ENCODE measurements at places on chromosomes 1 and 21.

GRCh38 chr1:50705699-50706098 lies 254.4 kb downstream of the FAF1 start:
- no peak for DNase-seq

DNA sequence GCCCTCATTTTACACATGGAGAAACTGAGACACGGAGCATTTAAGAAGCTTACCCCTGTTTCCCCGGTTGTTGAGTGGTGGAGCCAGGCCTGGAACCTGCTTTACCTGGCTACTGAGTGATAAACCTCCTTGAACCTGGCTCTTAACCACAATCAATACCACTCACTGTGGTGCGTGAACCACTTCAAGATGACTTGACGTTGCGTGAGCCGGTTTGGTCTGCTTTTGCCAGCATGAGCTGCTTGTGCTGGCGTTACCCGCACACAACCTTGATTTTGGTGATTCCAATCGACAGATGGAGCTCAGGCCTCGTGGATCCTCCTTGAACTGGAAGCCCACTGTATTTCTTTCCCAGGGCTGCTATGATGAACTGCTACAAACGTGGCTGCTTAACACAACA lies 6.1 kb upstream of the TINAGL1 start:
- DNase-seq, result no peak

GRCh38 chr21:20404915-20405314 lies 593.3 kb upstream of the NCAM2 start:
- DNase-seq, result no peak

DNA sequence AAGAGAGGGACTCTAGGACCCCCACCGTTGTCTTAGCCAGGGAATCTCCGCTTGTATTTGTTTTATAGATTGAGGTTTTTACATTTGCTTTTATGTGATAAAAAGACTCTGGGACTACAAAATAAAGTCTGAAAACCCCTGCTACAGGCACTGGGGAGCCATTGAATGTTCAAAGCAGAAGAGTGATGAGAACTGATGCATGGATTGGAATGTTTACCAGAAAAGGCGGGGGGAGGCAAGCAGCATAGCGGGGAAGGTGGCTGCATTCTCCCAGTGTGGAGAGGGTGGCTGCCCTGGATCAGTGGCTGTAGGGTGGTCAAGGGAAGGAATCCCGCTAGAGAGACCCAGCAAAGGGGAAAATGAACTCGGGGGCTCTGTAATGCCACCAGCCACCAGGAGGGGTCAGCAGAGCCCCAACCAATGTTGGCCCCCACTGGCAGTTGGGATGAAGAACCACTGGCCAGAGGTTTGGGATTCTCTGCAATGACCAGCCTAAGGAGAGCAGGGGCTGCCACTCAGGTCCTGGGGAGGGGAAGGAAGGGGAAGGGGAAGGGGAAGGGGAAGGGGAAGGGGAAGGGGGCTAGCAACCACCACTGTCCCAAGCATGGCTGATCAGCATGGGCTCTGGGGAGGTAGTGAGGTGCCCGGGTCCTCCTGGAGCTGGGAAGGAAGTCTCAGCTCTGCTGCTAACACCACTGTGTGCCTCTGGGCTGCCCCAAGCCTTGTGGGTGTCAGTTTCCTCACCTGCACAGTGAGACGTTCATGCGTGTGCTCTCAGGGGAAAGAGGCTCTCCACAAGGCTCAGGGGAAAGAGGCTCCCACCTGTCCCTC lies 19.2 kb upstream of the PEF1 start:
- DNase-seq, result no peak

GRCh38 chr21:44510508-44511218 lies 29.3 kb downstream of the KRTAP10-1 start:
- DNase-seq, result no peak

DNA sequence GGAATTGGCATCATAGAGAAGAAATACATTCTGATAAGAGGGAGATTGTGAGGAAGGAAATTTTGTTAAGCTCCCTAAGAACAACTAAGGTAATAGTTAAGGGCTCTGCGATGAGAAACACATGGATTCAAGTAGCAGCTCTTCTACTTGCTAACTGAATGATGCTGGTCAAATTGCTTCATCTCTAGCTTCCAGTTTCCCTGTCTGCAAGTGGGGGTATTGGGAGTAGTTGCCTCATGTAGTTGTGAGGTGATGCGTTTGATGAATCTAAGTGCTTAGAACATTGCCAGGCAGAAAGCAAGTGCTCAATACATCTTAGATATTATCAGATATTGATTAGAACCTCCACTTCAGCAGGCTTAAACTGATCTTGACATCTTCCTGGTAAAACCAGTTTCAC lies 84.8 kb downstream of the CD58 start:
- no peak for DNase-seq

DNA sequence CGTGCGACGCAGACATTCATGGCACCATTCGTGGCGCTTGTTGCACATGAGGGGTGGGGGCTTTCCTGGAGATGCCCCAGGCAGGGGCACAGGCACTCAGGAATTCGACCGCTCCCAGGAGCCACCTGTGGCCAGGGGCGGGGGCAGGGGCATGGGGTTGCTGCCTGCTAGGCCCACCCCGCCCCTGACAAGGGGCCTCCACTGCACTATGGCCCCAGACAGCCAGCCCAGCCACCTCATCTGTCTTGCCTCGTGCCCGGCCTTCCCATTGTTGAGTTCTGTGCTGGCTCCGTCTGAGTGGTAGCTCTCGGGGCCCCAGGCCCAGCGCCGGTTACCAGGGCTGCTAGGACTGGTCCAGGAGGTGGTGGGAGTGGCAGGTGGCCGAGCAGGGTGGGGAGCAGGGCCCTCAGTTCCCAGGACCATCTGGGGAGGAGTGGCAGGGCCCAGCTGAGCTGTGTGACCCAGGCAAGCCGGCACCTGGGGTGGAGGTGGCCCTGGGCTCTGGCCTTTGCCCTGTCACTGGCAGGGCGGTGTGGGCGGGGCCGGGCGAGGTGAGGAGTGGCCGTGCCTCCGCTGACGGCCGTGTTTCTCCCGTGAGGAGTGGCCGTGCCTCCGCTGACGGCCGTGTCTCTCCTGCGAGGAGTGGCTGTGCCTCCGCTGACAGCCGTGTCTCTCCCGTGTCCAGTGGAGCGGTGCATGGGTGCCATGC lies 1.9 kb downstream of the PLCH2 start:
- DNase-seq, result no peak

DNA sequence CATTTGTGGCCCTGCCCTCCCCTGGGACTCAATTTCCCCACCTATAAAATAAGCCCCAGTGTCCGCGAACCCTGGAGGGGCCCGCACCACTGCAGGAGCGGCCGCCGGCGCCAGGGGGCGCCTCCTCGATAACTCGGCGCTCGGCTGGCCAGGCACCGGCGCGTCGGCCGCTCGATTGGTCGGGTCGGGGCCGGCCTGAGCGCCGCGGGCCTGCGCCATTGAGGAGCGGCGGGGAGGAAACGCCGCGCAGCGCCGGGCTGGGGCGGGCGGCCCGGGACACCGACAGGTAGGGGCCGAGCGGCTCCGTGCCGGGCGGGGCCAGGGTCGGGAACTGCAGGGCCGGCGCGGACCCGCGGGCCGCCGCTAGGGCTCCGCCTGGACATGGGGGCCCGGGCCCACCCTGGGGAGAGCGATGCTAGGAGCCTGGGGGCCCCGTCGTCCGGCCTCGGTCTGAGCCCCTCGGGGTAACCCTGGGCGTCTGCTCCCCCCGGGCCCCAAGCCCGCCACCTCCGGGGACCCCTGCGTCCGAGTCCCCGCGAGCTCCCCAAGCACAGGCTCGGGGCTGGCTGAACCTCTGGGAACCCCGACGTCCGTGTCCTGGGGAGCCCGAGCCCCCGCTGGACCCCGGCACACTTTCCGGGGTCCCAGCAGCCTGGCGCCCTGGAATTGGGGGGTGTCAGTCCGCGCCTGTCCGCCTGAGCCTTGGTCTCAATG lies at the start of gene VPS13D:
Gene VPS13D, plus strand, starts transcription at position 196 of the 714 bp plus-strand sequence. CDS start 4,237 bp downstream, outside the sequence.
- no peak for DNase-seq

DNA sequence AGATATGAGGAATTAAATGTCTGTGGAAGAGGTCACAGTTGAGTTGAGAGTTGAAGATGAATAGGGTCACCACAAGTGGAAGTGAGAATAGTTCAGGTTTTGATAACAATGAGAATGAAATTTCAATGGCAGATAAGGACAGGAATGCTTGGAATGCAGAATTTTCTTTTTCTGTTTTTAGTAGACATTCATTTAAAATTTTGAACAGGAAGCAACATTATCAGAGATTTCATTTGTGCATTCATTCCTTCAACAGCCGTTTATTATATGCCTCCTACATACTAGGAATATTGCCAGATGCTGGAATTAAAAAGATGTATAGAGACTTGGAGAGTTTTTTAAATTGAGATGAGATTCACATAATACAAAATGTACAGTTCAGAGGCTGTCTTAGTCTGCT lies 126.8 kb downstream of the ITSN1 start:
- DNase-seq, result no peak

- DNase-seq, result no peak
Observed at GRCh38 chr1:229887043-229887822, 179.8 kb upstream of the GALNT2 start.

GRCh38 chr1:101241485-101242225 lies 4.8 kb downstream of the S1PR1 start:
- DNase-seq, result no peak

GRCh38 chr1:206094024-206094423 lies 23.2 kb downstream of the AVPR1B start:
- DNase-seq, result no peak

DNA sequence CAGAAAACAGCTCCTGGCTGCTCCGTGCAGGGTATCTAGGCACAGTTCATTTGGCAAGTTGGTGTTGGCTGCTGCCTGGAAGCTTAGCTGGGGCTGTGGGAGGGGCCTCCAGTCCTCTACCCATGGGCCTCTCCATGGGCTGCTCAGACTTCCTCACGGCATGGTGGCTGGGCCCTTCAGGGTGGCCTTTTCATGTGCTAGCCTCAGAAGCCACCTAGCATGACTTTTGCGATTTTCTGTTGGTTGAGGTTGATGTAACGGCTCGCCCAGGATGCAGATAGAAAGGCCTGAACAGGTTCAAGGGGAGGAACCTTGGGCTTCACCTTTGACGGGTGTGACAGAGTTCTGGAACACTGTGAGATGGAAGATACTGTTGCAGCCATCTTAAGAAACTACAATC lies 25.8 kb upstream of the LHX4 start:
- DNase-seq, result no peak

- DNase-seq, result no peak
Observed at GRCh38 chr1:169161496-169162194, 55.2 kb downstream of the ATP1B1 start.

- no peak for DNase-seq
Observed at GRCh38 chr1:170592591-170593111, 60.7 kb downstream of the GORAB start.

GRCh38 chr1:180574031-180574713 lies 15.4 kb downstream of the OVAAL start:
- DNase-seq, result no peak

GRCh38 chr1:192579010-192579738 lies 3.6 kb downstream of the RGS1 start:
- no peak for DNase-seq

- no peak for DNase-seq
Observed at GRCh38 chr1:20405051-20405754, 80.8 kb downstream of the CAMK2N1 start.

- DNase-seq, result no peak
Observed at GRCh38 chr1:89672489-89673183, 39.7 kb downstream of the LRRC8C start.

DNA sequence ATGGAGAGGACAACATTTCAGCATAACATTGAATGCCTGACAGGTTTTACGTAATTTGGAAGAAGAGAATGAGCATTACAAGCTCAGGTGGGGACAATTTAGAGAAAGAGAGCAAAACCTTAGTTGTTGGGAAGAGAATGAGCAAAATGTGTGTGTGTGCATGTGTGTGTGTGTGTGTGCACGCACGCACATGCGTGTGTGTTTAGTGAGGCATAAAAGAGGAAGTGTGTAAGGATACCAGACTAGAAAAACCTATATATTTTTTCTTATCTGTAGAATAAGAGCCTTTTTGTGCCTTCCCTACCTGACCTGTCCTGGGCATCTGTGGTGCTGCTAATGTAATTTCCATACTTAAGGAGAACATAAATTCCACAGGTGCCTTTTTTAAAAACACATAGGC lies 99.0 kb upstream of the PLXNA2 start:
- no peak for DNase-seq
